ENCODE measurements at places on chromosomes 5 and 9.

DNA sequence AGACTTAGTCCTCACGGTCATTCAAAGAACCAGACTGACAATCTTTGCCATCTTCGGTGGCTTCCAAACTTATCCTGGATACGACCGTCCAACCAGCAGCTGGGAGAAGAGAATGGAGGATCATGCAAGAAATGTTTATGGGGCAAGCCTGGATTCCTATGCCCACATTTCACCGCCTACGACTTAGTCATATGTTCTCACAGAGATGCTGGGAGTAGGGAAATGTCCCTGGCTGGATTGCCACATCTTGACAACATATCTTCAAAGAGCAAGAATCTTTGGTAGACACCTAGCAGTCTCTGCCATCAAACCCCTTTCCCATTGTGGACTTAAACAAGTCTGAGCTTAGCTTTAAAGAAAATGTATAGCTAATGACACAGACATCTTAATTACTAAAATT is 5.0 kb downstream of the MED7 start:
- no peak for DNase-seq

GRCh38 chr9:104903609-104904008 is 24.3 kb downstream of the ABCA1 start:
- no peak for DNase-seq

DNA sequence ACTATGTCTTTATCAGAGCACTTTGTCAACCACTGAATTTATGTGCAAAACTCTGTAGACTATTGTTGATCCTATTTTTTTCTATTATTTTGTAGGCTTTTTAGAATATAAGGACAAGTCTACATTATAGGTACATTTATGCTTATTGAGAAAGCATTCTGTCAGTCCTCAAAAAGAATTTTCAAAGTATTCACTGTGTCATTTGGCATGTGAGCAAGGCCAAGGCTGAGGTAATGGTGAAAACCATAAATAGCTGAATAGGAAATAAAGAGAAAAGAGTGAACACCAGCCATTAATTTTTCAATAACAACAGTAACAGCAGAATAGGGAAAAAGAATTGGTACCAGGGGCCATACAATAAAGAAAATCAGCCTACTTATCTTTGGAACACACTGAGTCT is 21.0 kb downstream of the SKIC3 start:
- DNase-seq: no peak

GRCh38 chr9:33471361-33471760 is 2.4 kb downstream of the NOL6 start:
- DNase-seq: no peak

- DNase-seq: no peak
Measured at GRCh38 chr5:41956943-41957342, 31.9 kb downstream of the FBXO4 start.

- DNase-seq: no peak
Measured at GRCh38 chr5:168076561-168076991, 214.9 kb upstream of the WWC1 start.

DNA sequence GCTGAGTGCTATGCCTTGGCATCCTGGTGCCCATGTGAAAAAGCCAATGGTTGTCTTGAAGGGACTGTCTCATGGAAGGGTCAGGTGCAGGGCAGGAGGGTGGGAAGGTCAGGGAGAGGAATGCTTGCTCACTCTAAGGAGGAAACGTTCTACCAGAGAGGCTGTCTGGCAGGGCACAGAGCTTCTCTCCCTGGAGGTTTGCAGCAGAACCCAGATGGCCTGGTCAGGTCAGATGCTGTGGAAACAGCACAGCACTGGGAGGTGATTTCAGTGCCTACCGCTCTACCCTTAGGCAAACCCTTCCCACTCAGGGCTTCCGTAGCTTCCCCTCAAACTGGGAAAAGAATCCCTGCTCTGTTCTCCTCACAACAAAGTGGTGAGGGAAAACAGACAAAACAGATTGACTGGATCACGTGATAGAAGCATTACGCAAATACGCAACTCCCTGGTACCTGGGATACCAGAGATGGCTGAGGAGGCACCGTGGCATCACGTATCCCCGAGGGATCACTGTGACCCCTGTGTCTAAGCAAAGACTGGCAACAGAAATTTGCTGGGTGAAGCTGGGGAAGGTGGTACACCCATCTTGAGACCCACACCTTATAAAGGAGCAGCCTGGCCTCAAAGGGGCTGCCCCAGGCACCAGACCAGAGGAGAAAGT is 3.9 kb upstream of the MGAT1 start:
- no peak for DNase-seq

GRCh38 chr5:78830528-78831046 is 154.5 kb downstream of the ARSB start:
- DNase-seq: no peak

DNA sequence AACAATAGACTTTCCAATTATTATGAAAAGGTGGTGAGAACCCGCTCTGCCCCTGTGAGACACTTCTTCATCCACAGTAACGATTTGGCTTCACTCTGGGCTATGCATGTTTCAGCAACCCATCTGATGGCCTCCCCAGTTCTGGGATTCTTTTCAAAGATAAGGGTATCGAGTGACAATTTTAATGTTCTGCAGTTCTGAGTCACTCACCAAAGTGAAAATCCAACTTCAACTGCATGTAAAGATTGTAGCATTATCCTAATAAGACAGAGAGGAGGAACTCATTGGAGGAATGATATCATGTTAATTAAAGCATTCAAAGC is 1078.3 kb upstream of the SEMA6A start:
- DNase-seq: no peak

DNA sequence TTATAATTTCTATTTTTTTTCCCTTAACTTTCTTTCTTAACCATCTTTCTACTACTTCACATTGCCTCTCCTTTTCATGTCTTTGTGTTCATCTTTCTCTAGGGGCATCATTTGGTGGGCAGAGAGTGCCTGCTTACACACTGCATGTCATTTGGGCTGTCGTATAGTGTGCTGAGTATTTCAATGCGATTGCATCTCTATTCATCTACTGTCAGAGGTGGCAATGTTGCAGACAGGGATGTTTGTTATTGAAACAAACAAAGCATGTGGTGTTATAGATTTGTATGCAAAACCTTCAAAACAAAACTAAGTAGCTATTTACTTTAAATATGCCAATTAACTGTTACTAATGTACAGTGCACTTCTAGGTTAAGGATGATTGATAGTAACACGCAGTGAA is 141.1 kb upstream of the MEF2C start:
- DNase-seq: no peak

DNA sequence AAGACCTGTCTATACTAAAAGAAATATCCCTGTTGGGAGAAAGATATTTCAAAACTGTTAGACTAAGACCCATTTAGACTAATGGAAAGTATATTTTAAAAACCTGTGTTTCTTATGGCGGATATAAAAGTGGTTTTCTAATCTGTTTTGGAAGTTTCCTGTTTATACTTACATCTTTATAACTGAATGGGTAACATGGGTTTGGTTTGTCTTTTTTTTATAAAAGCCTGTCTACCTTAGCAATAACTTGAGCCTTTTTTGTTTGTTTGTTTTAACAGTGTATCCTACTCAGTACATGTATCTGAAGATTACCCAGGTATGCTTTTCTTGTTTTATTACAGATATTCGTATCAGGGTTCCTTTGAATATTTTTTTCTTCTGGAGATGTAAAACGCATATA is 83.4 kb downstream of the PARP8 start:
- no peak for DNase-seq

DNA sequence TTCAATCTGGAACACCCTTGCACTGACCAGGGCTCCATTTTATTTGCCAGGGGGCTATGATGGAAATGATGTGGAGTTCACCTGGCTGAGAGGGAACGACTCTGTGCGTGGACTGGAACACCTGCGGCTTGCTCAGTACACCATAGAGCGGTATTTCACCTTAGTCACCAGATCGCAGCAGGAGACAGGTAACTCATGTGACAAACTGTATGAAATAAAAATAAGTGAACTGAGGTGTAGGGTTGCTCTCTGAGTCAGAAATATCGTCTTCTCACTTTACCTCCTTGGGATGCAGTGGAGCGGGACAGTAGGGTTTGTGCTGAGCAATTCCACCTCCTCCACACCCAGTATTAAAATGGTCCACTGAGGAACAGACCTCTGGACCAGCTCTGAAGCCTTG is 22.1 kb downstream of the GABRP start:
- DNase-seq: no peak

DNA sequence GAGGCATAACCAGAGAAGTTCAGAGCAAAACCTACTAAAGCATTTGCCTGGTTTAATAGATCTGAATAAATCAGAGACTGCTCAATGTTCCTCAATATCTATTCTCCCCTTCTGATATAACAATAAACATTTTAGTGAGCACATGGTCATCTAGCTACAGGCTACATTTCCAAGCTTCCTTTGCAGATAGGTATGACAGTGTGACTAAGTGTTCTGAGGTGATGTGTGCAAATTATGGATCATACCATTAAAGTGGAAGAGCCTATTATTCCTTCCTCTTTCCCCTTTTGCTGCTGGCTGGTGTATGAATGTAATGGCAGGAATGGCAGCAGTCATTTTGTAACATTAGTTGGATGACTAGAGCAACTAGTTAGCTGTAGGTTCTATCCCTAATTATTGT is 285.8 kb upstream of the RASA1 start:
- DNase-seq: no peak

DNA sequence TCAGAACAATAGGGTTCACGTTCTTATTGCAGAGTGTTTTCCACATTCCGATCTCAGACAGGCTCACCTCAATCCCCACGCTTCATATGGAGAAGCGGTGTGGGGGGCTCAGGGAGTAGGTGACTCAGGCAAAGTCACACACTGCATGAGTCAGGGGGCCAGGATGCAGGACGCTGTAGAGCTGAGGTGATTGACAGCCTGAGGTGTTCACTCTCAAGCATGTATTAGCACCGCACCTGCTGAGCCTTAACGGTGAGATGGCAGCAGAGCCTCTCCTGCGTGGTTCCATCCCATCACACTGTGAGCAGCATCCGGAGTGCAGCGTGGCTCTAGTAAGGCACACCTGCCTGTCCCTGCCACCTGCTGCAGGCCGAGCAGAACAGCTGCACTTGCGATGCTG is 194.0 kb downstream of the IRX2 start:
- DNase-seq: no peak

GRCh38 chr9:130264414-130265350 is 878 bp upstream of the HMCN2 start:
- DNase-seq: no peak

GRCh38 chr5:33846851-33847250 is 44.9 kb downstream of the ADAMTS12 start:
- no peak for DNase-seq

DNA sequence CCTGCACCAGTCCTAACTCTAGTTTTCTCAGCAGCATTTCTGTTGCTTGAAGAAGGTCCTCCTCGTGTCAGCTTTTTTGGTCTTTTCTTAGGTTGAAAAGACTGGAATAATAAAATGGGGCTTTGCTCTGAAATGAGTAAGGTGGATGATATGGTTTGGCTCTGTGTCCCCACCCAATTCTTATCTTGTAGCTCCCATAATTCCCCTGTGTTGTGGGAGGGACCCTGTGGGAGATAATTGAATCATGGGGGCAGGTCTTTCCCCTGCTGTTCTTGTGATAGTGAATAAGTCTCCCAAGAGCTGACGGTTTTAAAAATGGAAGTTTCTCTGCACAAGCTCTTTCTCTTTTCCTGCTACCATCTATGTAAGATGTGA is 53.6 kb downstream of the LIX1 start:
- DNase-seq: no peak

GRCh38 chr9:18896531-18897179 is 136.4 kb downstream of the SAXO1 start:
- no peak for DNase-seq

DNA sequence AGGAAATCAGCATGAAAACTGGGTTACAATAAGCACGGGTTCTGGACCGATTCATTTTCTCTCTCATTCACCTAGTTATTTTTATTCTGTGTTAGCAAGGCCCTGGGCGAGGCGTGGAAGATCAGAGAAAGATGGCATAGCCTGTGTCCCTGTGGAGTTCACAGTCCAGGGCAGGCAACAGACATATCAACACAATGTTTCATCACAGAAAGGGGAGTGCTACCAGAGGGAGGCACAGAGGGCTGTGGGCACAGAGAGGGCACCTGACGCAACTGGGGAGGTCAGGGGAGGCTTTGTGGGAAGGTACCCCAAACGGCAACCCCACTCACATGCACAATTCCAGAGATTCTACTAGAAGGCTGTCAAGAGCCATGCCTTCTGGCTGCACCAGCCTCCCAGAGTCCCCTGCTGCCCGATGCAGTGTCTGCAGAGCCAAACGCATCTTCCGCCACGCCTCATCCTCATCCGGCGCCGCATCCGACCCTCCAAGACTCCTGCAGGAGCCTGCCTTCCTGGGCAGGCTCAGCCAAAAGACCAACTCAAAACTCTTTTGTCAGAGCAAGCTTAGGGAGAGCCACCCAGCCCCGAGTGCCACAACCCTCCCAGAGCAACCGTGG is 1.4 kb downstream of the FAM193B start:
- DNase-seq: no peak

DNA sequence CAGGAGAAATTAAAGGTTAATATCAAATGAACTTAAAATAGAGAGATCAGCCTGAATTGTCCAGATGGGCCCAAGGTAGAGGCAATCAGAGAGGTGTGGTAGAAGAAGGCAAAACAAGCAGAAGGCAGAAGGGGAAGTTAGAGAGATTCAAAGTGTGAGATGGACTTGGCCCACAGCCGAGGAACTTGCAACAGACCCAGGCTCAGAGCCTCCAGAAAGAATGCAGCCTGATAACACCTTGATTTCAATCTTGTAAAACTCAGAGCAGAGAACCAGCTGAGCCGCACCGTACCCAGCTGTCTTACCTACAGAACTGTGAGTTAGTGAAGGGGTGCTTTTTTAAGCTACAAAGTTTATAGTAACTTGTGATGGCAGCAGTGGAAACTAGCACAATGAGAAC is 190.9 kb downstream of the RFK start:
- no peak for DNase-seq

DNA sequence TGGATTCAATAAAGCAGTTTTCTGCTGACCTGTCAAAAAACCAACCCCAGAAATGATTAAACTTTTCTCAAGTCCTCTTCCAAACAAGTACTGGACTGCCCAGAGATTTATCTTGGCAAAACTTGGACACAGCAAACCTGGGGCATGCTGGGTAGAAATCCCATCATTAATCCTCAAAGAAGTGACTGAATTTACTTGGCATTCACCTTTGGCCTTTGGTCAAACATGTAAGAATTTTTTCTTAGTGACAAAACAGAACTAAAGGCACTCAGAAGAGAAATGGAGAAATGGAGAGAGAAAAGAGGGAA is 248.6 kb upstream of the NREP start:
- no peak for DNase-seq

All from glomerular endothelial cell (primary cell).